ENCODE measurements at places on chromosomes 1 and 21. TPM values are rescaled to one million over a fixed set of nuclear protein-coding genes. Genes with fewer than 3 reads are reported as not detected.

GRCh38 chr1:224082146-224082545, 31.8 kb upstream of the FBXO28 start:
- no peak overlapping the region for H3K4me3 ChIP-seq
- no peak for DNase-seq
- H3K4me1 ChIP-seq = peaks cover 13% of the 10 kb centered on the region
- H3K27me3 ChIP-seq = no peaks in the 10 kb centered on the region
- H3K27ac ChIP-seq = peak overlapping the region; percentile 91
- no peaks in the 10 kb centered on the region for H3K36me3 ChIP-seq

DNA sequence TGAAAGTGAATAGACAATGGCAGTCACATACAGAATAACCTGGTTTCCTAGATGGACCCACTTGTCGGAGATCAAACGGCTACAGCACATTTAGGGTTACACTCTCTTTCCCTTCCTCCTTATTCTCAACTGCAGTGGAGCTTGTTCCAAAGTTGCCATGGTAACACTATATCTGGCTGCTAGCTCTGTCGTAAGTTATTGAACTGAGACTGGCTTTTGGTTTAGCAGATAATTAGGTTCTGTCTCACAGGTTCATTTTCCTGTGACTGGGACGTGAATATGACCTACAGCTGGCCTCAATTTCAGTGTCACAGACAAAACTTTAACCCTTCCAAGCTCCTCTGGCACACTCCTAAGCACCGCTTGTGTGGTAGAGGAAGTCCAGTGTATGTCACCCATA, 875.8 kb downstream of the USP25 start:
- no peaks in the 10 kb centered on the region for H3K4me1 ChIP-seq
- H3K27me3 ChIP-seq = no peaks in the 10 kb centered on the region
- no peaks in the 10 kb centered on the region for H3K36me3 ChIP-seq
- no peak for DNase-seq
- no peak overlapping the region for H3K4me3 ChIP-seq

GRCh38 chr1:236000781-236001180, 64.1 kb downstream of the NID1 start:
- H3K36me3 ChIP-seq = peaks cover 8% of the 10 kb centered on the region
- H3K4me3 ChIP-seq = no peak overlapping the region
- no peak for DNase-seq
- H3K27ac ChIP-seq = no peak overlapping the region
- no peaks in the 10 kb centered on the region for H3K27me3 ChIP-seq

DNA sequence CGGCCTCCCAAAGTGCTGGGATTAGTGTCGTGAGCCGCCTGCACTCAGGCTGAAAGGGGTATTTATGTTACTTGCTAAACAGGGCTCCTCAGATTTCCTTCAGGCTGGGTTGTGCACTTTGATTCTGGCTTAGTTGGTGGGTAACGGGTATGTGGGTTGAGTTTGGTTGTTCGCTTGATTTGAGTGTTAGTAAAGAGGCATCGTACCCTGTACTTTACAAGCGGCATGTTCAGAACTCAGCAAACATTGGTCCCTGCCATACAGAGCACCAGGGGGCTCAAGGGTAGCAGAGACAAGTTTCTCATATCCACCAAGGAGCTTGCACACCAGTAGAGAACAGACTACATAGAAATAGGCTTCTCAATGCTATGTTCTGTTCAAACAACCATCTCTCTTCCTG, 147.8 kb downstream of the PGBD5 start:
- H3K27ac ChIP-seq = peak overlapping the region; percentile 61
- H3K4me3 ChIP-seq = 0 out of 2 replicates have a peak overlapping the region, but pooled peaks have one; percentile 14
- H3K4me1 ChIP-seq = peaks cover 39% of the 10 kb centered on the region
- H3K36me3 ChIP-seq = peaks cover 20% of the 10 kb centered on the region
- DNase-seq = no peak

GRCh38 chr1:79396901-79397300, 390.4 kb upstream of the ADGRL4 start:
- no peaks in the 10 kb centered on the region for H3K36me3 ChIP-seq
- peaks cover 5% of the 10 kb centered on the region for H3K4me1 ChIP-seq
- DNase-seq = no peak
- no peaks in the 10 kb centered on the region for H3K27me3 ChIP-seq

GRCh38 chr1:151834239-151834638, 2.6 kb upstream of the RORC start:
- H3K27ac ChIP-seq = no peak overlapping the region
- H3K36me3 ChIP-seq = no peaks in the 10 kb centered on the region
- no peak overlapping the region for H3K4me3 ChIP-seq
- peaks cover 39% of the 10 kb centered on the region for H3K4me1 ChIP-seq
- DNase-seq = no peak

DNA sequence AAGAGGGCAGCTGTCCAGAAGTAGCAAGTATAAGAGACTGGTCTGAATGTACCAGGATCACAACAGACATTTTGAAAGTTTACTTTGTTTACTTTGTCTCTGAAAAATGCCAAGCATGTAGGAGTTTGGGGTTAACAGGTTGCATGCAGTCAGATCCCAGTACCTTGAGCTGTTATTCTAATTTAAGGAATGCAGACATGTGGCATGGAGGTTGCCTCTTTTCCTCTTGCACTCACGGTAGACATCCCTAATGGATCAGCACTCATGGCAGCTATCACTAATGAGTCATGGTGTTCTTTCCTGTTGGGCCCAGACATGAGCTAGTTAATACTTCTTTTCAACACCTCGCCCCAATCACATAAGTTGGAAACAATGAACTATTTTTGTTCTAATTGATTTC, 67.3 kb downstream of the GADD45A start:
- no peaks in the 10 kb centered on the region for H3K27me3 ChIP-seq
- H3K36me3 ChIP-seq = no peaks in the 10 kb centered on the region
- H3K4me3 ChIP-seq = no peak overlapping the region
- peaks cover 68% of the 10 kb centered on the region for H3K4me1 ChIP-seq

- no peak overlapping the region for H3K4me3 ChIP-seq
- peaks cover 30% of the 10 kb centered on the region for H3K36me3 ChIP-seq
- no peak for DNase-seq
These were observed 23.1 kb upstream of the TOR3A start for GRCh38 chr1:179058487-179059483.

DNA sequence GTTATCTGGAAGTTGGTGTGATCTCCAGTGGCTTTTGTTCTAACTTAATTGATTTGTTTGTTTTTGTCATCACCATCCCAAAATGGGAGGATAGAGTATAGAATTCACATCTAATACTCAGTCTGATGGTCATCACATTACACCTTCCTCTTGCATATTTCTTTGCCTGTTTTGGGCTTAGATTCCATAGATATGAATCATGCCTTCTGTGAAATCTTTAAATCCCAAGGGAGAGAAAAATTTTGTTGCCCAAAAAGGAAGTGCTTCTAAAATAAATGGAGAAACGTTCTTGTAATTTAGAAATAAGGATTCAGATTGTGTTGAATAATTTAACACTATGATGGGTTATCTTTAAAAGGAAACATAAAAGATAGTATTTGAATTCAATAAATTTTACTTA, 446.0 kb upstream of the LRRC7 start:
- H3K27me3 ChIP-seq = peaks cover 6% of the 10 kb centered on the region
- no peak overlapping the region for H3K4me3 ChIP-seq
- DNase-seq = no peak
- peaks cover 16% of the 10 kb centered on the region for H3K36me3 ChIP-seq

Gene RPTN
- not detected for total RNA-seq
